Central memory CD4-positive, alpha-beta T cell (primary cell): ENCODE measurements at places on chromosomes 2 and 18.

GRCh38 chr2:5694306-5694705, 2.1 kb downstream of the SOX11 start:
- no peak for DNase-seq

DNA sequence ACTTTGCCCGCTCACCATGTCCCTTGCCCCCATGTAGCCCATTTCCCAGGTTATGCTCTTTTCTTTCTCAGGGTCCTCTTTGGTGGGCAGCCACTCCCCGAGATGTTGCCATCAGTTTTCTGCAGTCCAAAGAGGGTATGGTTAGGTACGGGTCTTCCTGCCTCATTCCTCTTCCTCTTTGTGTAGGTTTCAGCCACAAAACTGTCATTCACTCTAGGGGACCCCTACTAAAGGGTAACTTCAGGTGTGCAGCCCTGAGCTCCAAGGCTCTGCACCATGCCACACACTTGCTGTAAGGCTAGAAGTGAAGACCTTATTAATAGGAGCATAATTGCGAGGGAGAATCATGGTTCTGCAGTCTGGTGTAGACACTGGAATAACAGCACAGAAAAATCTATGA, 99.8 kb upstream of the ZNF397 start:
- DNase-seq = no peak

DNA sequence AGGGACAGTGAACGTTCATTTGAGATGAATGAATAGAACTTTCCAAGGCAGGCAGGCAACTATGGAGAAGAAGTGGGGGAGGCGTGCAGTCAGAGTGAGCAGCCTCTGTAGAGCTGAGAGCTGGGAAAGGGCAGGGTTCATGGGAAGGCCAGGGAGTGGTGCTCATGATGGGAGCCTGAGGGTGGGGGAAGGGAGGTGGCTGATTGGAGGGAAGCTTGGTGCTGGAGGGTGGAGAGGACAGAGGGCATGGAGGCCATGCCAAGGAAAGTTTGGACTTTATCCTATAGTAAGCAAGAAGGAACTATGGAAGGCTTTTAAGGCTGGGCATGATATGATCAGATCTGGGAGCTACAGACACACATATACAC, 47.6 kb upstream of the LGALSL start:
- DNase-seq = no peak

- no peak for DNase-seq
These were observed 194.3 kb downstream of the MTX2 start for GRCh38 chr2:176463546-176463945.

DNA sequence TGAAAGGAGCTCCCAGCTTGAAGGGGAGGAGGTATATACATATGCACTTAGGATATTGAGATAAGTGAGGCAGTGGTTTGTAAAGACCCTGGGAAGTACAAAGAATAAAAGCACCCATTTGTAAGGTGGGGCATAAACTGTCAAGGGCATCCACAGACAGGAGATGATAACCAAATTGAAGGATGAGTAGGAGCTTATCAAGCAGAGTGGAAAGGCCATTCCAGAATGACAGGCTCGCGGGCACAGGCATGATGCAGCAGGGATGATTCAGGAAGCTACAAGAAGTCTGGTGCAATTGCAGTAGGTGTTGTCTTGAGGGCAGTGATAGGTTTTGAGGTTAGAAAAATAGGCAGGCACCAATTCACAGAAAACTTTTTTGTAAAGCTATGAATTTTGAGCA, 504.8 kb downstream of the PIK3C3 start:
- DNase-seq = no peak

DNA sequence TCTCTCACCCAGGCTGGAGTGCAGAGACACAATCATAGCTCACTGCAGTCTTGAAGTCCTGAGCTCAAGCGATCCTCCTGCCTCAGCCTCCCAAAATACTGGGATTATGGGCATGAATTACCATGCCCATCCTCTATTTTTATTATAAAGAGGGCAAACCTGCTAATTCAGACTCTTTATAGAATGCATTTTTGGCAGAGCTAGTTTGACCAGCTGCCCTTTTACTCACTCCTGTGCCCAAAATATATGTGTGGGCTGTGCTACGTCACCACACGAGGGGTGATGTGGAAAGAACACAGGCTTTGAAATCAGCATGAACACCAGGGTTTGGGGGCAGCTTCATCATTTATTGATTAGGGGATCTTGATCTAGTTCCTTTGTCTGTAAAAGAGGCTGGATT, 137.8 kb downstream of the CLIP4 start:
- no peak for DNase-seq

GRCh38 chr2:141728886-141729285, 401.9 kb downstream of the LRP1B start:
- DNase-seq = no peak
